HEK293T (cell line): ENCODE measurements at places on chromosomes 2 and 18.
A peak's percentile ranks its signal among the peaks of the same experiment; 100 is the strongest.

GRCh38 chr2:234193977-234194563, 143.6 kb downstream of the SPP2 start:
- DNase-seq: no peak

DNA sequence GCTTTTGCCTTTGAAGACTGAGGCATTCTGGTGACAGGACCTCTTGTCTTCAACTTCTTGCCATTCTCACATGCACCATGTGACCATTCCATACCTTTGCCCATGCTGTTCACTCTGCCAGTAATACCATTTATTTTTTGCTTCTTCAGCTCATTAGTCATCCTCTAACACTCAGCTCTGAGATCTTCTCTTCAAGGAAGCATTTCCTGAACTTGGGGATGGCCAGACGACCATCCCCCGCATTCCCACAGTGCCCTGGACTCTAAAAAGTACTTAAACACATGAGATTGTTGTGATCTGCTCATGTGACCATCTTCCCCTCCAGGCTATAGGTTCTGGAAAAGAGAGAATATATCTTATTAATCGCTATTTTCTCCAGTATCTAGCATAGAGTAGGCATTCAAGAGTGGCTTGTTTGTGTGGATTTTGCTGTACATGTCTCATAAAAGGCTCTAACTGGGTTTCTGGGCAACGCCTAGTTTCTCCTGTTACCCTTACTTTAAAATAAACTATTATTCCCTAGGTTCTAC, 33.9 kb downstream of the PAX3 start:
- no peak for DNase-seq

GRCh38 chr18:36516726-36517125, 219.2 kb downstream of the FHOD3 start:
- no peak for DNase-seq

- DNase-seq: no peak
Observed at GRCh38 chr2:195659114-195659513, 2.1 kb downstream of the SLC39A10 start.

DNA sequence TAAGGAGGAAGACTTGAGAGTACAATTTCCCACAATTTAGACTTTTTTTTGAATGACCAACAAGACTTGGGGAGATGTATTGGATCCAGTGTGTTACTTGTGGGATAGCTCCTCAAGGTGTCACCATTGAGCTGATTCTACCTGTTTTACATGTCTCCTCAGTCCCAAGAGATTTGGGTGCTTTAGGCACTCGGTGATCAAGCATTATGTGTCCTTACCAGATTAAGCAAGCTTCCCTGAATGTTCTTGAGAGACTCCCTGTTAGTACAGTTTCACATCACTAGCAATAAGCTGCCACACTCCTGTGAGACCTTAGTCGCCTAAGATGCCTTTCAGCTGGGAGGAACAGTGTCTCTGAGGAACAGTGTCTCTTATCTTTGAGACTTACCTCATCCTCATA, 384.3 kb upstream of the SYT4 start:
- peak; percentile 2 for DNase-seq

DNA sequence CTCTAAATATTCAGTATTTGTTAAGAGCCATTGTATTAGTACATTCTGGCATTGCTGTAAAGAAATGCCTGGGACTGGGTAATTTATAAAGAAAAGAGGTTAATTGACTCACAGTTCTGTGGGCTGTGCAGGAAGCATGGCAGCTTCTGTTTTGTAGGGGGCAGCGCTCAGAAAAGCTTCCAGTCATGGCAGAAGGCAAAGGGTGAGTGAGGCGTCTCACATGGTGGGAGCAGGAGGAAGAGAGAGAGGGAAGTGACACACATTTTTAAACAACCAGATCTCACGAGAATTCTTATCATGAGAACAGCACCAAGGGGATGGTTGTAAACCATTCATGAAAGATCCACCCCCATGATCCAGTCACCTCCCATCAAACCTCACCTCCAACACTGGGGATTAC, 13.8 kb upstream of the CCDC102B start:
- DNase-seq: no peak

- DNase-seq: no peak
Observed at GRCh38 chr18:58596265-58596681, 32.6 kb downstream of the ALPK2 start.

DNA sequence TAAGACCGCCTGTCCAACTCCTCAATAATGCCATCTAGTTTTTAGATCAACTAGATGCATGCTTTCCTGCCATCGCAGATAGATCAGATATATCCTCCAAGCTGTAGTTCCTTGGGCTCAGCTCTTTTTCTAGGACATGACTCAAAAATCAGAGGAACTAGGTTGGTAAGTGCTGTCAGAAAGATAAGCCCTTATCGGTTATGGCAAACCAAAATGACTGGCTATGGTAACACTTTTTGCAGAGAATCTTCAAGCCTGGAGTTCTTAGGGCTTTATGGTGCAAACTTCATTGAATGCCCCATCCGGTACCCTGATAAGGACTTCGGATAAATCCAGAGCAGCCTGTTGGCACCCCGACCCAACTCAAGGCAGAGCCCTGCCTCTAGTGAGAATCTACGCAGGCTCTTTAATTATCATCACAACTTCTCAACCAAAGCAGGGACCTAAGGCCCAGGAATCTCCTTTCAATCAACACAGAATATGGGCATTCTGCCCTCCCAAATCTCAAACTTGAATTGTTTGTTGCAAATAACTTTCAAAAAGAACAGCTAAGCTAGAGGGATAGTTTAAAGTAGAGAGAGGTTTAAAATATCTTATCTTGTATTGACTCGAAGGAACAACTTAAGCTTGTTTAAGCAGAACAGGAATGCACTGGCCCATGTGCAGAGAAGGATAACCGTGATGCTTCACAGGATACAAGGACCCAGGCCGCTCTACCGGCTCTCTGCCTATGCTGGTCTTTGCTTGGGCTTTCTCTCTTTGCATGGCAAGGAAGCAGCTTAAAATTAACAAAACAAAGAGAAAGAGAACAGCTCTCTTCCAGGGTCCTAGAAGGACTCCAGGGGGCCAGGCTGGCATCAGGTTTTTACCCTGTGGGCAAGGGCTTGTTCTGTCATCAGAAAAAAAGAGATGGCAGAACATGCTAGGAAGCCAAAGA, 3.4 kb upstream of the CYP1B1 start:
- DNase-seq: no peak

DNA sequence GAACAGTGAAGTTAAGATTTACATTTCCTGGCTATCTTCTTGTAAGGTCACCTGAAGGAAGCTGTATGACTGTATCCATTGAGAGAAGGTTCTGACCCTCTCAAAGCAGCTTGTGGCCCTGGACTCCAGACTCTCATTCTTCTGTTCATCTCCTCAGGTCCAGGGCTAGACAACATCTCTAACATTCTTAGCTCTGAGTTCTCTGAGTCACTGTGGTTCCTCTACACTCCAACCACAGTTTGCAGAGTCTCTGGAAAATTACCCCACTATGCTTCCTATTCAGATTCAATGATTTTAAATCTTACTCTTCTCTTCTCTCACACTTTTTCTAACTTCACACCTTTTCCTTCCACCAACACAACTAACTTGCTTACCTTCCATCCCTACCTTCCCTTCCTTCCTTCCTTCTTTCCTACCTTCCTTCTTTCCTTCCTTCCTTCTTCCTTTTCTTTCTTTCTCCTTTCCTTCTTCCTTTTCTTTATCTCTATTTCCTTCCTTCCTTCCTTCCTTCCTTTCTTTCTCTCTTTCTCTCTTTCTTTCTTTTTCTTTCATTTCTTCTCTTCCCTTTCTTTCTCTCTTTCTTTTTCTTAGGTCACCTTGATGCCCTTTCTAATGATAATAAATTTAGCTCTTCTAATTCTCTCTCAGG, 824.3 kb upstream of the ZEB2 start:
- no peak for DNase-seq

DNA sequence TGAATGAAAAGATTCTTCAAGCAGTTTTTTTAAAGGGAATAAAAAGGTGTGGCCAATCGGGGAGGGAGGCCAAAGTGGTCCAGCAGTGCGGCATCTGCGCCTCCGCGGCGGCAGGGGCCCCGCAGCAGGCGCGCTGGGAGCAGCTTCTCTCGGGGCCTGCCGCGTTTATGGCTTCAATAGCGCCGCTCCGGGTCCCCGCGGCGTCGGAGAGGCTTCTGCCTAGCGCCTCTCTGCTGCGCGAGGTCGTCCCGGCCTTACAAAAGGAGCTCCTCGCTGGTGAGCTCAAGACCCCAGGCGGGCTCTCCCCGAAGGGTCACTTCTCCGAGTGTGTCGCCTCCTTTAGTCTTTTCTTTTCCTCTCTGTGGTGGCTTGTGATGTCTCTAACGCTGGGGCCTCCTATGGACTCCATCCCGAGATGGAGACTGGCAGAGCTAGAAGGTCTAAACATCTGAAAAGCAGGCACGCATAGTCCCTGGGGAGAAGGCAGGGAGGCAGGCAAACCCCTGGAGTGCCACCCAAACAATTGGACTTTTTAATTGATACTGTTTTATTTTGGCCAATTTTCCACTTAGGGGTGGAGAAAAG, 67.1 kb downstream of the SUMO1 start:
- no peak for DNase-seq

DNA sequence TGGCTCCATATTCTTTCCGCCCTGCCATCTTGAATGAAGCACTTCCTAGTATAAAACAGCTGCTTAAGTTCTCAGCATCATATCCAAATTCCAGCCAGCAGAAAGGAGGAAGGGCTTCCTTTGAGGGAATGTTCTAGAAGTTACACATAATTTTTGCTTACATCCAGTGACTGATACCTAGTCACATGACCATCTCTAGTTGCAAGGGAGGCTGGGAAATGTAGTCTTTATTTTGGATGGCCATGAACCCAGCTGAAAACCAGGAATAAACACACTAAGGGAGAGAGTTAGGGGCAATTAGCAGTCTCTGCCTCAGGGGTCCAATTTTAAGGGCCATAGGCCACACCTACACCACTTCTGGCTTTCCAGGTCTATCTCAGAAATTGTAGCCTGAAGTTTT, 57.8 kb upstream of the LMAN1 start:
- DNase-seq: no peak

DNA sequence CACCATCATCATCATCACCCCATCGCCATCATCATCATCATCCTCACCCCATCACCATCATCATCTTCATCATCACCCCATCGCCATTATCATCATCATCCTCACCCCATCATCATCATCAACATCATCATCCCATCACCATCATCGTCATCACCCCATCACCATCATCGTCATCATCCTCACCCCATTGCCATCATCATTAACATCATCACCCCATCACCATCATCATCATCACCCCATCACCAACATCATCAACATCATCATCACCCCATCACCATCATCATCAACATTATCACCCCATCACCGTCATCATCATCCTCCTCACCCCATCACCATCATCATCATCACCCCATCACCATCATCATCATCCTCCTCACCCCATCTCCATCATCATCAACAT, 151.0 kb downstream of the DNER start:
- no peak for DNase-seq
